Activated B cell treated with CpG ODN at 0.5 μM for 24 hours (primary cell): ENCODE measurements at places on chromosomes 1 and 21. TPM values are rescaled to one million over a fixed set of nuclear protein-coding genes. Genes with fewer than 3 reads are reported as not detected.

DNA sequence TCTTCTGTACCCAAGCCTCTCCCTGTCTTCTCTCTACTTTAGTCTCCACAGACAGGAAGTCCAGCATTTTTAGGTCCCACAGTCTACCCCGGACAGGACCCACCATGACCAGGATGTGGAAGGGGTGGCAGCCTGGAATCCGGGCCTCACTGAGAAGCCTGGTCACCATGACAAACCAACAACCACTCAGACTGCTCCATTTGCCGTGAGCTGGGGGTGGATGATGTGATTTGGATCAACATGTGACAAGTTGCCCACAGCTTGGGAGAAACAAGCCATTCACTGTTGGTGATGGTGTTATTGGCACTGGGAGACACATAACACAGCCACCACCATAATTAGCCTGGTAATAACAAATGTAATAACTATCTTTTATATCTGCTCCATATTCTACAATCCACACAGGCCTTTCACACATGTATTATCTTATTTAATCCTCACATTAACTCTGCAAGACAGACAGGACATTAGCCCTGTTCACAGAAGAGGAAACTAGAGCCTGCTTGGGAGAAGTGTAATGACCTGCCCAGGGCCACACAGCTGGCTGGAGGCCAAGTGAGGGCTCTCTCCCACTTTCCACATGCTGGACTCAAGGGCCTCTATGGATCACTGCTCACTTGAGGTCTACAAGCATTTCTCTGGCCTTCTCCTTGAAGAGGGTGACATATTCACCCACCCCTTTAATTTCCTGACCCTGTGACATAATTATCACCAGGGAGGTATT, 22.9 kb downstream of the MEF2D start:
- peaks cover 97% of the 10 kb centered on the region for H3K36me3 ChIP-seq
- no peaks in the 10 kb centered on the region for H3K27me3 ChIP-seq
- DNase-seq: no peak
- no peak overlapping the region for H3K4me3 ChIP-seq
- H3K27ac ChIP-seq: no peak overlapping the region
- H3K4me1 ChIP-seq: peaks cover 31% of the 10 kb centered on the region

- H3K4me1 ChIP-seq: no peaks in the 10 kb centered on the region
- H3K27ac ChIP-seq: no peak overlapping the region
- no peak overlapping the region for H3K4me3 ChIP-seq
- no peak for DNase-seq
- no peaks in the 10 kb centered on the region for H3K36me3 ChIP-seq
- no peaks in the 10 kb centered on the region for H3K27me3 ChIP-seq
Measured at GRCh38 chr1:177053648-177054047, 110.9 kb downstream of the ASTN1 start.

Gene CELA2B
- total RNA-seq: not detected in 2 replicates

- DNase-seq: no peak
- no peaks in the 10 kb centered on the region for H3K27me3 ChIP-seq
- peak overlapping the region; percentile 65 for H3K4me3 ChIP-seq
- peaks cover 30% of the 10 kb centered on the region for H3K36me3 ChIP-seq
- H3K27ac ChIP-seq: peak overlapping the region; percentile 78
- H3K4me1 ChIP-seq: peaks cover 28% of the 10 kb centered on the region
Measured at GRCh38 chr1:31902510-31902860, 35.7 kb downstream of the PTP4A2 start.

- peaks cover 13% of the 10 kb centered on the region for H3K27me3 ChIP-seq
- no peaks in the 10 kb centered on the region for H3K36me3 ChIP-seq
- no peak overlapping the region for H3K27ac ChIP-seq
Measured at GRCh38 chr1:22888320-22889075, 84.2 kb downstream of the LACTBL1 start.

DNA sequence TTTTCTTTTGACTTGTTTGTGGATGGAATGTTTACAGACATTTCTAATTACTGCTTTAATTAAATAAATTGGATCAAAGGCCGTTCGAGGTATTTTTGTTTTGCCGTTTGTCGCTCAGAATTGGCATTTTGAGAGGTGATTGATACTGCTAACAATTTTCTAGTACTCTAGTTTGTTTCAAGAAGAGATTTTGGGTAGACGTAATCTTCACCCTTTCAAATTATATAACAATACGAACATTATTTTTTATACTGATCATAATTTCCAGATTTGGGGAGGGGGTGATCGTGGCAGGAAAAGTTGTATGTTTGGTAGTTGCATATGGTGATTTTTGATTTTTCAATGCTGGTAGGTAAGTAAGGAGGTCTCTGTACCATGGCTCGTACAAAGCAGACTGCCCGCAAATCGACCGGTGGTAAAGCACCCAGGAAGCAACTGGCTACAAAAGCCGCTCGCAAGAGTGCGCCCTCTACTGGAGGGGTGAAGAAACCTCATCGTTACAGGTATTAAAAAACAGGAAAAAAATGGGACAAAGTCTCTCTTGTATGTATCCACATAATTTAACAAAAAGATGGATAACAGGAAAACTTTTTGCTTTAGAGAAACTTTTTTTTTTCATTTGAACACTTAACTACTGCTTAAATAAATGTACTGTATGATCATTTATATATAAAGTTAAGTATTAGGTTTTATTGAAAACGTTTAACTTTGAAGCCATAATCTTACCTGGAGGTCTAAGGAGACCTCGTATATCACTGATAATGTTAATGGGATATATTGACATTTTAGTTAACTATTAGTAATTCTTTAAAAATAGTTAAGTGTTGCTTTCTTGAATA, 1.7 kb downstream of the H3-3A start:
- peaks cover 61% of the 10 kb centered on the region for H3K36me3 ChIP-seq
- H3K27ac ChIP-seq: peak overlapping the region; percentile 99
- H3K4me1 ChIP-seq: peaks cover 58% of the 10 kb centered on the region
- H3K4me3 ChIP-seq: peak overlapping the region; percentile 100
- DNase-seq: no peak
- no peaks in the 10 kb centered on the region for H3K27me3 ChIP-seq

DNA sequence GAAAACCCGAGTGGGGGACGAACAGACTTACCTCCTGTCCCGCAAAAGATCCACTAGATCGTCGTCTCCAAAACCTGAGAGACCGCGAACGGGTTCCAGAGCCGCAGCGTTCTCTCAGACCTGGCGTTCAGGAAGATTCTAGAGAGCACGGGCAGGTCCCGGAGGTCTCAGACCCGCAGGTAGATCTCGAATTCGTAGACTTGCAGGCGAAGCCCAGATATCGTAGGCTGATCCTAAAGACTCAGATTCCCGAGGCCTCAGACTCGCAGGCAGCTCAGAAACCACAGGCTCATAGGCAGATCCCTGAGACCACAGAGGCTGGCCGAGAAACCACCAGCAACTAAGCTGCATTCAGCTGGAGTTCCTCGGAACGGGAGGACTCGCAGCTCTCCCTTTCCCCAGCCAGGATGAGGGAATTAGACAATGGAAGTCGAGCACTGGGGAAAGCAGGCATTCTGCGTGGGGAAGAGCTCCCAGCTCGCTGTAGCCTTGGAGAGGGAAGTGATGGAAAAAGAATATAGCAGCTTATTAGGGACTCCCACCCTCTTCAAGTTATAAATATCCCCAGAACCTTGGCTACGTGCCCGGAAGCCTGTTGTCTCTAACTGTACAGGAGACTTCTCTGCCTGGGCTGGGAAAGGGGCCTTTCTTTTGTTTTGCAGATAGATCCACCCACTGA, at the start of gene ZNF436:
Gene ZNF436, minus strand, starts transcription at position 502 of the 679 bp plus-strand sequence. CDS start 1,831 bp downstream, outside the sequence.
- H3K27me3 ChIP-seq: no peaks in the 10 kb centered on the region
- peaks cover 26% of the 10 kb centered on the region for H3K4me1 ChIP-seq
- no peak for DNase-seq
- peak within 1 kb of the TSS; percentile 97 for H3K4me3 ChIP-seq
- peaks cover 20% of the 10 kb centered on the region for H3K36me3 ChIP-seq
- peak within 1 kb of the TSS; percentile 97 for H3K27ac ChIP-seq

DNA sequence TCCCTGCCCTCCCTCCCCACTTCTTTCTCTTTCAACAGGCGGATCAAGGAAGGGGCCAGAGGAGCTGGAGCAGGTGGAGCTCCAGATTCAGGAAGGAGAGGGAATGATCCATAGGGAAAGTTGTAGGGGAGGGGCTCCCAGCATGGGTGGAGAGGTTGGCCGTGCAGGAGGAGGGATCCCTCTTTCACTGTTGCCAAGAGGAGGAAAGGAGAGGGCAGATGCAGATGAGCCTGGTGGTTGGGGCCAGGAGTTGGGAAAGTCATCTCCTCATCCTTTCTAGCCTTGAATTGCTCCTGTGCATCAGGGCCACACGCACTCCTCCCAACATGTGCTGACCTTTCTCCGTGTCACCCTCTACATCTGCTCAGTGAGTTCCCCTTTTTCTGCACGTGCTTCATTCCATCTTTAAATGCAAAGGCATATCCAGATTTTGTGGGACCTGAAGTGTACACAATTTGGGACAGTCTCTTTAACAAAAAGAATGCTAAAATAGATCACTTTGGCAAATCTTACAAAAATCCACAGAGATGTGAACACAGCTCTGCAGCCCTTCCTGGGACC, 32.4 kb downstream of the ZBTB18 start:
- DNase-seq: no peak
- no peak overlapping the region for H3K27ac ChIP-seq
- H3K4me3 ChIP-seq: no peak overlapping the region
- no peaks in the 10 kb centered on the region for H3K36me3 ChIP-seq
- H3K4me1 ChIP-seq: peaks cover 6% of the 10 kb centered on the region

Gene CD1E
- total RNA-seq: not detected in 2 replicates

DNA sequence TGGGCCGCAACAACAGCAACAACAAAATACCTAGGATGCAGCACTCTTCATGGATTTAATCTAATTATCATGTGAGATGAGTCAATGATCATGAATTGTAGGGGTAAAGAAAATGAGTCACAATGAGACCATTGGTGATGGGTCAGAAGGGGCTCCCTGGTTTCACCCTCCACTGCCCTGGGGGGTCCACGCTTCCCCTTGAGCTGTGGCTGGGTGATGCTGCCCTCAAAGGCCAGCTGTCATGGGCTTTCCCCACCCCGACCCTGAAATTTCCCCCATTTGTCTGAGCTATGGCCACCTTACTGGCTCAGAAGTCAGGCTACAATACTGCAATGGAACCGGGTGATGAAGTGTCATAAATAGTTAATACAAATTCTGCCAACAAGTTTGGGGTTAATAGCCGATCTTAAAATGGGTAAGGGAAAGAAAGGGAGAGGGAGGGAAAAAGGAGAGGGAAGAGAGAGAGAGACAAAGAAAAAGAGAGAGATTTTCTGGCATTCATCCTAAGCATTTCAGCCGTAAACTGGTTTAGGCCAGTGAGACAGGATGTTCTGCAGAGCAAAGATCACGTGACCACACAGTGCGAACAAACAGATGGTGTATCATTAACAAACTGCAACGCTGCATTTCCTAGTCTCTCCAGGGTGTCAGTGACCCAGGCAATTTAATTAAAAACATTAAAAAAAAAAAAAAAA, 143.4 kb upstream of the ERRFI1 start:
- peak overlapping the region; percentile 63 for H3K27ac ChIP-seq
- no peaks in the 10 kb centered on the region for H3K27me3 ChIP-seq
- peaks cover 11% of the 10 kb centered on the region for H3K4me1 ChIP-seq
- peak overlapping the region; percentile 57 for H3K4me3 ChIP-seq
- DNase-seq: no peak

GRCh38 chr21:46051379-46051770, 46.5 kb upstream of the COL6A2 start:
- DNase-seq: no peak
- H3K4me3 ChIP-seq: no peak overlapping the region
- H3K36me3 ChIP-seq: no peaks in the 10 kb centered on the region
- no peak overlapping the region for H3K27ac ChIP-seq
- no peaks in the 10 kb centered on the region for H3K4me1 ChIP-seq
- peaks cover 4% of the 10 kb centered on the region for H3K27me3 ChIP-seq

GRCh38 chr21:18443085-18443484, 39.5 kb upstream of the TMPRSS15 start:
- H3K27ac ChIP-seq: peak overlapping the region; percentile 53
- H3K36me3 ChIP-seq: no peaks in the 10 kb centered on the region
- peaks cover 17% of the 10 kb centered on the region for H3K4me1 ChIP-seq
- no peaks in the 10 kb centered on the region for H3K27me3 ChIP-seq
- peak overlapping the region; percentile 19 for H3K4me3 ChIP-seq

DNA sequence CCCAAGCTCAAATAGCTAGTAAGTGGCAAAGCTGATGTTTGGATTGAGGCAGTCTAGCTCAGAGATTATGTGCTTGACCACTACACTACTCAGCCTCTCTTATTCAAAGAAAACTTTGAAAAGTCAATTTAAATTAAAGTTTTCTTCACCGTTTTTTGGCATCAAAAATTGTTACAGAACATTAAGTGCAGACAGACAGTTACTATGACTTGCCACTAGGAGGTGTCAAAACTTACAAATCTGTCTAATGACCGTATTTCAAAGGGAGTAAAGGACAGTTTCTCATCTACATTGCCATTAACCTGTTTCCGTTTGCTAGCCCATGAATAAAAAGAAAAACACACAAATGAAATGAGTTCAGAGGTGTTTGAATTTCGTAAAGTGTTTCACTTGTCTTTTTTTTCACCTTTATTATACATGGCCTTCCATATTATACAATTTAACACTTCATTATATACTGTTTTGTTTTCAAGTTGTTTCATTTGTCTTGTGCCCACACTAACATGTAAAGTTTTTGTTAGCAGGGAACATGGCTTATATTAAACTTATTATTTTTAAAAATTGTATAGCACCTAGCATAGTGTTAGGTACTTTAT, 57.4 kb upstream of the MTF2 start:
- H3K27ac ChIP-seq: no peak overlapping the region
- DNase-seq: no peak
- H3K4me1 ChIP-seq: peaks cover 11% of the 10 kb centered on the region
- H3K36me3 ChIP-seq: no peaks in the 10 kb centered on the region

- no peak for DNase-seq
- peaks cover 31% of the 10 kb centered on the region for H3K27me3 ChIP-seq
- H3K4me3 ChIP-seq: no peak overlapping the region
- no peaks in the 10 kb centered on the region for H3K36me3 ChIP-seq
- no peak overlapping the region for H3K27ac ChIP-seq
Measured at GRCh38 chr1:55418208-55419000, 203.2 kb upstream of the USP24 start.

DNA sequence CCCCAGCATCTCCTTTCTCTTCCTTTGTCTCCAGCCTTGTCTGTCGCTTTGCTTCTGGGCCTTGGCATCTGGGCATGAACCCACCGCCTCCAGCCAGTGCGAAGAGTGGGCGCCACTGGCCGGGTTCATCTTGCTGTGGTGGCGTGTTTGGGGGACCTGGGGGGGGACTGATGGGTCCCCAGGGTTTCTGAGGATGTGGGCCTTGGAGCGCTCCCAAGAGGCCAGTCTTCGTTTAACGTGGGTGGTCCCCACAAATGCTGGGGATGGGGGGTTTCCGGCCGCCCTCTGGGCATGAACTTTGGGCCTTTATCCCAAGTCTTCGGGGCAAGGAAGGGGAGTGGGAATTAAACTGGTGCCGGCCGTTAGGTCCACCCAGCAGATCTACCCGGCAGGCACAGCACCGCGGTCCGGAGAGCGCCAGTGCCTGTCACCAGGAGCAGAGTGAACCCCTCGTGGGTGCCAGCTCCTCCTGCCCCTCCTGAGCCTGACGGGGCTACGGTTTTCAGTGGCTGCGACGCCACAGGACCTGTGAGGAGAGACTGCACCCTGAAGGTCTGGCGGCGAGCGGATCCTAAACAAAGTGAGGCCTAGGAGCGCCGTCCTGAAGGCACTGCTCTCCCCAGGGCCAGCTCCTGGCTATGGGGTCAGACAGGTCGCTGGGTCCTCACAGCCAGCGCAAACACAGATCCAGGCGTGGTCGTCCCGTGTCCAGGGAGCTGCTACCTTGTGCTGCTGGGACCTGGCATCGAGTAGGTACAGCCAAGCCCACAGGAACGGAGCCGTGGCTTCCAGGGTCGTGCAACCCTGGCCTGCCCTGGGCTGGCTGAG, 12.1 kb upstream of the C1orf174 start:
- no peaks in the 10 kb centered on the region for H3K36me3 ChIP-seq
- H3K27me3 ChIP-seq: peaks cover 3% of the 10 kb centered on the region
- no peak overlapping the region for H3K4me3 ChIP-seq
- DNase-seq: no peak
- no peak overlapping the region for H3K27ac ChIP-seq
